ENCODE measurements at places on chromosomes 4 and X.
A peak's percentile ranks its signal among the peaks of the same experiment; 100 is the strongest.

DNA sequence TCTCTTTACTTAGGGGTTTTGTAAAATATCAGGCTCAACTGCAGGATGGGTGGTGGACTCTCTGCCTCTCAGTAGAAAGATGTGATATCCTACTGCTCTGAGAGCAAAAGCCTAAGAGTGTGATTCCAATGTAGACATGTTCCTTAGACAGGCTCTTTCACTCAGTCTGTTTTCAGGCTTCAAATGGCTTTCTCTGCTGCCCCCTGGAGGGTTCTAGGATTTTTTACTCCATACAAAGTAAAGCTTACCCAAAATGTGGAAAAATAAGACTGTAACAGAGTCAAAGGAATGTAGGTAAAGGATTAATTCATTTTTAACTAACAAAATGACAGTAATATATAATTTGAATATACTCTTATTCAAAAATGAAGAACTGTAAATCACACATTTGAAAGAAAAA, 32.1 kb downstream of the ZGRF1 start:
- DNase-seq = peak; percentile 59

DNA sequence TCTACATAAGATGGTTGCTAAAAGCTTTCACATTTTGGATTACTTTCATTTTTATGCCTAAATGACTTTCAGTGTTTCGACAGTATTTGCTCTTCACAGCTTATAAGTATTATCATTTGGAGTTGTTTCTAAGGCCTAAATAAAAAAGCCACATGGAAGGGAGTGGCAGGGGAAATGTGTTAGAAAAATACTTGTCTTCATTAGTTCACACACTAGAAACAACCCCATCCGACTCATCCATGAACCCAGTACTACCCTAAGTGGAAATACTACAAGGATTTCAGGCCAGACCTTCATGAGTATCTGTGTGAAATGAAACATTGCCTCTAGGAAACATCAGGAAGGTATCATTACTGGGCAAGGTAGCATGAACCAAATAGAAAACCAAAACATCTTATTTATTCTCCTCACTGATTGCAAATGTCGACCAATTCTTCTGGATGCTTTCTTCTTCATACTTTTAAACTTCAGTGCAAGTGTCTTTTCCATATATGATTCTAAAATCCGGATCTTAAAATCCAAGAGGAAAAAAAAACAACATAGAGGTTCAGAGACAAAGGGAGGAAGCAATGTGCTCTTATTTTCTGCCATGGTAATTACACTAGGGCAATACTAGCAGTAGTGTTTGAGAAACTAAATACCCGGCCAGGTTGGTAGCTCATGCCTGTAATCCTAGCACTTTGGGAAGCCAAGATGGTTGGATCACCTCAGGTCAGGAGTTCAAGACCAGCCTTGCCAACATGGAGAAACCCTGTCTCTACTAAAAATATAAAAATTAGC, 349.4 kb downstream of the ARHGAP24 start:
- DNase-seq = no peak

DNA sequence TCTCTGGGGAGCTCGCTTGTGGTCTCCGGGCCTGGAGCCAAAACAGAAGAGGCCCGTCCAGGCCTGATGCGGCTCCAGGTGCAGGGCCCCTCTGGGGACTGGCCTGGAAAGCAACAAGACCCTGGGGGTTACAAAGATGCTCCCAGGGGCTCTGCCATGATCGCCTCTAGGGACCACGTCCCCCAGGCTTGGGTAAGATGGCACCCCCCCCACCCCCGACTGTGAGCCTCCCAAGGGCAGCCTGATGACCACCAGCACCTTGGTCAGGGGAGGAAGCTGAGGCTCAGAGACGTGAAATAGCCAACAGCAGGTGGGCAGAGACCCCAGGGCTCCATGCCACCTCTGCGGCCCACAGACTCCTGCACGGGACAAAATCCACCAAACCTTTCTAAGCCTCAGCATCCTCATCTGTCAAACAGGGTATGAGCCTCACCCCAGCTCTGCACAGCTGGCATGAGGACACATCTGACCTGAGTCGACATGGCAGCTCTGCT, 25.4 kb downstream of the C4orf50 start:
- DNase-seq = no peak

- no peak for DNase-seq
Measured at GRCh38 chrX:136497556-136498052, at the start of gene HTATSF1. Gene HTATSF1, plus strand, starts transcription at chrX:136497592. Its CDS starts 93 bp downstream, at chrX:136497685.

DNA sequence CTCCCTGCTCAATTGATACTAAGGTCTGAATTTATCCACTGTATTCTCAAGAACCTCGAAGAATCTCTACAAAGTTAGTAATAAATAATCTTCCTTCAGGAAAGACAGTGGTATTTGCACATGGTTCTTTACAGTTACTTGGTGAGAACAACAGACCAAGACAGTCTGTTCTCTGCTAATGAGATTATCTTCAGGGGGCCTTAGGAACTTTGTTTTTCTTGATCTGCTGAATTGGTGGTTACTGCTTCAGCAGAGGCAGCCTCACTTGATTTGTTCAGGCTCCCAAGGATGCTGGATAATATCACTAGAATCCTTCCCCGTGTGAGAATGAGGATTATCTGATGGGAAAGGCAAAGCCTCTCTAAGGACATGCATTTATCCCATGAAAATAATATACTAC, 64.8 kb downstream of the CBR4 start:
- no peak for DNase-seq

DNA sequence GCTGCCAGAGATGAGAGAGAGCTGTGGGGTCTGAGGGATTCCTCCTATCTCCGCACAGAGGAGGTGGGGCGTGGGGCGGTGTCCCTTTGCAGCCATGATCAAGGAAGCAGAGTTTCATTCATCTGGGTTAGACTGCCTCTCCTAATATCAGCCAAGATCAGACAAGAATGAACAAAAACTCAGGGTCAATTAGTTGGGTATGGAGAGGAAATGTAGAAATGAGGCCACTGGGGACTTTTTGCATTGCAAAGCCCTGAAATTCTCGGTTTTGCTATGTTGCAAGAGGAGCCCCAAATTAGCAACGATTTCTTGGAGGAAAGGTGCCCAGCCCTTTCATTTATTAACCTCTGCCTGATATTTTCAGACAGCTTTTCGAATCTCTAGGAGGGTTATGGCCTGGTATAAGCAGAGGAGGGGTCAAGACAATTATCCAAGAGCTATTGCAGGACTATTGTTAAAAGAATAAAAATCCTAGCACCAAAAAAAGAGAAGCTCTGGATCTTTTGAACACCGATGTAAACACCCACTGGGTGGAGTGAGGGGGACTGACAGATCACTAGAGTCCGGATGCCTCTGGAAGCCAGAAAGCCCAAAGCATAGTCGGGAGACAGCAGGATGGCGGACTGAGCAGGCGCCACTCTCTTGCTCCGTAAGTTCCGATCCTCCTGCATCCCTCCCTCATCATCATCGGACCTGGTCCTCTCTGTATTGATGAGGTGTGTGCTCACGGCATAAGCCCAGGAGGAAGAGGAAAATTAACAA, 34.4 kb upstream of the ACSL1 start:
- no peak for DNase-seq

- no peak for DNase-seq
Measured at GRCh38 chr4:133143775-133144430, 5.2 kb upstream of the PCDH10 start.

- DNase-seq = no peak
Measured at GRCh38 chr4:161167539-161167938, 996.3 kb downstream of the FSTL5 start.

DNA sequence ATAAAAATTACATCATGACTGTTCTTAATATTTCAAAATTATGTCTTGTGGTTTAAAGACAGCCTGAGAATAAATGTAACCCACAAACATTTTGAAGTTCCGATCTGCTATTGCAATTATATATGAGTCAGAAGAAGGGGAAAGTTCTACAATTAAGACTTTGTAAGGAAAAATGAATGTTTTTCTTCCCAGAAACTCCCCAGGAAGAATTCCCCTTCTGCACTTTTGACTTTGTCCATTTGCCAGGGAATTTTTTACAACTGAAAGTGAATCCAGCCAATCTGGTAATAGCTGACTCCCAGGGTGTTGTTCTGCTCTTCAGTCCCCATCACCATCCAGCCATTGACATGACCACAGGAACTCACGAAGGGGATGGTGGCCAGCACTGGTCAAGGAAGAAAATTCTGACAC, 61.6 kb upstream of the NOCT start:
- DNase-seq = peak; percentile 98

- DNase-seq = no peak
Measured at GRCh38 chr4:96305030-96305429, 465.1 kb downstream of the PDHA2 start.

DNA sequence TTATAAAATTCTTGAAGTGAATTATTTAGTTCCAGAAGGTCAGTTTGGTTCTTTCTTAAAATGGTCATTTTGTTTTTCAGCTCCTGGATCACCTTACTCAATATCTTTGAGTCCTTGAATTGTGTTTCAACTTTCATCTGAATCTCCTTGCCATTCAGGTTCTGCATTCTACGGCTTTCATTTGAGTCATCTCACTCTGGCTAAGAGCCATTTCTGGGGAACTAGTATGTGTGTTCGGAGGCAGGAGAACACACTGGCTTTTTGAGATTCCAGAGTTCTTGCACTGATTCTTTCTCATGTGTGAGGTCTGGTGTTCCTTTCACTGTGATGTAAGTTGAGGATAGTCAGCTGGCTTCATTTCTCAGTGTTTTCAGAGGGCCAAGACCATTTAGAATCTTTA, 708.4 kb upstream of the FRG1 start:
- peak; percentile 3 for DNase-seq

DNA sequence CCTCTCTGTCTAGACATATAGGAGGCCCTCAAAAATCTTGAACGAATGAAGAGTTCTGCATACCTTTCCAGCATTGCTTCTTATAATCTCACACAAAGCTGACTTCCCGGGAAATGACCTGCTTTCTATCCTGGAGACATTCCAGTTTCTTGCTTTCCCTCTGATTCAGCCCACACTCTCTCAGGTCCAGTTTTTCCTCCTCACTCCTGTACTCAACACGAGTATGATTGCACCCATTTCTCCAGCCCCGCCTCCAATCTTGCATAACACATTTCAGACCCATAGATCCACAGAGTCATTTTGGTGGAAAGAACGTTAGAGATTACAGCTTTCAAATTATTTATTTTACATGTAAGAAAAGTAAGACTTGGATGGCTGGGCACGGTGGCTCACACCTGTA, 127.5 kb upstream of the TLR3 start:
- DNase-seq = no peak

Data from fibroblast of skin of scalp (primary cell).